ENCODE measurements at places on chromosomes 7 and 10. TPM values are rescaled to one million over a fixed set of nuclear protein-coding genes. Genes with fewer than 3 reads are reported as not detected.
A peak's percentile ranks its signal among the peaks of the same experiment; 100 is the strongest.

Gene SPAM1
- not detected for total RNA-seq

Gene CAPZA2
- 86.2 TPM for total RNA-seq

Gene SMNDC1
- 42.5 TPM for total RNA-seq

Gene TRIP6
- 8.0 TPM for total RNA-seq

Gene CPVL
- total RNA-seq: 88.3 TPM

Gene LEP
- total RNA-seq: not detected

Gene FGFBP3
- total RNA-seq: 1.1 TPM

Gene OPALIN
- not detected for total RNA-seq

Gene BCL7B
- total RNA-seq: 62.6 TPM

Gene MINPP1
- 9.5 TPM for total RNA-seq

Gene LBX1
- not detected for total RNA-seq

DNA sequence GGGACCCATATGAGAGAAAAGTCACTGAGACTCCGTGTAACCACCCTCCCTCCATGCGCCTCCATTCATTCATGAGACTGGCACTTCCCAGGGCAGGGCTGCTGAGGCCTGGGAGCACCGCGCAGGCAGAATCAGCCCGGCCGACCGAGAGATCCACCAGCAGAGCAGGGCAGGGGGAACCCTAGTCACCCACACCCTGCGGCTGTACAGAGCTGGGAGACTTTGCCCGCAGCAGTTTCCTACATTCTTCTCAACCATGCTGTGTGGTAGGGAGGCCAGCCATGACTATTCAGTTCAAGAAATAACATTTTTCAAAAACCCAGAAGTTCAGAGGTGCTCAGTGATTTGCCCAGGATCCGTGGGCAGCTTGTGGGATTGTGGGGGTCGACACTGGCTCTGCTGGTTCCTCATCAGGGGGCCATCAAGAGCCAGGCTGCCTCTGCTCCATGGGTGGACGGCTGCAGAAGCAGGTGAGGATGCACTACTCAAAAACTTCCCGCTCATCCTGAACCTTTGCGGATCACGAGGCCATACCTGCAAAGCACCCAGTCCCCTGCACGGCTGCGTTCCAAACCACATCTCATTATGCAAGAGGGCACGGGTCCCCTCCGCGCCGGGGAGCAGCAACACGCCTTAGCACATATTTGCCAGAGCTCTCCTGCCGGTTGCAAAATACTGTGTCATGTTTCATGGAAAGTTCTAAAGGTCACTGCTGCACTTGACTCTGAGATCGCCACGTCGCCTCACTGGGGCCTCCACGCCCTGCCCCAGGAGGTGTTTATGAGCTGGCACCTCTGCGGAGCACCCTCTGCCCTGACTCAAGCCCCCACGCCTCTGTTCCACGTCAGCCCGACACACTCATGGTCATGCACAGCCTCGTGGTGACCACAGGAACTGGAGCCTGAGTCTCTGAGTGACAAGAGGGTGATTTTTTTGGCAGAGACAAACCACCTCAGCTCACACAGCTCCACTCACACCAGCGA lies 132.0 kb downstream of the PRKAG2 start:
- no peak for DNase-seq

- DNase-seq: no peak
Measured at GRCh38 chr10:130929422-130930325, 381.8 kb downstream of the TCERG1L start.

GRCh38 chr7:122315507-122316466 lies 11.2 kb upstream of the FEZF1 start:
- DNase-seq: no peak

DNA sequence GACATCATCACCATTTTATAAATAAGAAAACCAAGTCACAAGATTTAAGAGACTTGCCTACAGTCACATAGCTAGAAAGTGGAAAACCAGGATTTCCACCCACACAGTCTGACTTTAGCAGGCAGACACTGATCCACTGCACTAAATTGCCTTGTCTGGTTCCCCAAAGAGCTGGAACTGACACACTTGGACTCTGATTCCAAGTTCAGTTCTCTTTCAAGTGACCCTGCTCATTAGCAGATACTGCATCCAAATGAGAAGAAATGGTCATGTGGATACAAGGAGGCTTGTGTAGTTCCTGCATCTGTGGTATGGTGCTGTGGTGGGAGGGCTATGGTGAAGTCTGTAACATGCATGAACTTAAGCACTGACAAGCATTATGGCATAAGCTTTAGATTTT lies 180.1 kb upstream of the MKLN1 start:
- DNase-seq: no peak

GRCh38 chr10:117266812-117267211 lies 25.9 kb downstream of the SLC18A2 start:
- no peak for DNase-seq

DNA sequence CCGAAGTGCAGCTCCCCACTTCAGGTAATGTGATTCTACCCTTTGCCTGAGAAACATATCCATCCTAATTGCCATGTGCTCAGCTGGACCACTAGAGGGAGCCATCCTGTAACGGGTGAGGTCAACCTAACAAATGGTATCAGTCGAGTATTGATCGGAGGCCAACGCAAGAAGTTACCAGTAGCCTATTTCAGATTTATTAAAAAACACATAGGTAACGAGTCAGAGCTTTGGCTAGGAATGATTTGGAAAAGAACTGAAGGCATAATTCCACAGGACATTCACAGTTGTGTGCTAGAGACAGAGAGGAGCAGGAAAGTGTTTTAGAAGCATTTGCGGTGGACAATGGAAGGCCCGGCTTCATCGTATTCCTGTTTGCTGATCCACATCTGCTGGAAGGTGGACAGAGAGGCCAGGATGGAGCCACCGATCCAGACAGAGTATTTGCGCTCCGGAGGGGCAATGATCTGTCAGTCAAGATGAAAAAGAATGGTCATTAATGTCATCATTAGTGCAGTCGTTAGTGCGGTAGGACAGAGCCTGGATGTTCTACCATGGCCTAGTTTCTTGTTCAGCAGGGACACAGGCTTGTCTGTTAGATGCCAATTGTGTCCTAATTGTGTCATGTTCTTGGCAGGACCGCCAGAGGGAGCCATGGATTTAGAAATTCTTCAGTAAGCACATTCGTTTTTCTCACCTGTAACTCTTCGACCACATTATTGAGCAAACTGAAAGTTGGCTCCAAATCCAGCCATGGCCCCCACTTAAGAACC lies 17.5 kb downstream of the ACTA2 start:
- peak; percentile 79 for DNase-seq

- DNase-seq: no peak
Measured at GRCh38 chr10:74871595-74872382, 45.4 kb downstream of the KAT6B start.

DNA sequence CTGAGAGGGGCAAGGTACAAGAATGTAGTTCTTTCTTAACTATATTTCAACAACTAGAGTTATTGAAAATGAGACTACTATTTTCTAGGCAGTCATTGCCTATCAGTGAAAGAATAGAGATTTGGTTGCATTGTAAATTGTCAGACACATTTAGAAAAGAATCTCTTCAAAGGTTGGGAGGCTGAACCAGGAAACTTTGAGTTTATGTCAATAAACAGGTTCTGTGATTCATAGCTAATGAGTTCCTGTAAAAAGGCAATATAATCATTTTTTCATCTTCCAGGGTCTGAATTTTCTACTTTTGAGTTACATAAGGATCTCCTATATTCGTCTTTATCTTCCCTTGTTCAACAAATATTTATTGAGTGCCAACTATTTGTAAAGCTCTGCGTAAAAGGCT lies 47.1 kb downstream of the MAGI2 start:
- DNase-seq: no peak

GRCh38 chr7:30906515-30907240 lies 5.0 kb upstream of the AQP1 start:
- DNase-seq: no peak

DNA sequence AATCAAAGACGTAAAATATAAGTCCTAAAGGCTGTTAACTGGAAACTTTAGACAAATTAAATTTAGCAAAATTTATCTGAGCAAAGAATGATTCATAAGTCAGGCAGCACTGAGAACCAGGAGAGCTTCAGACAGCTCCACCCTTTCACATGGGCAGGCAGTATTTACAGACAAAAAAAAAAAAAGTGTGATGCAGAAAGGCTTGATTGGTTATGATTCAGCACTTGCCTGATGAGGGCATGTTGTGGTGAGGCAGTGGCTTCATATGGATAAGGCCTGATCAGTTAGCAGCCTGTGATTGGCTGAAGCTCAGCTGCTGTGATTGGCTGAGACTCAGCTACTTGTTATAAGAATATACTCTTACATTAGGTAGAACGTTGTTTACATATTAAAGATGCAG lies 495.4 kb upstream of the POM121L12 start:
- no peak for DNase-seq

- no peak for DNase-seq
Measured at GRCh38 chr7:151201344-151201743, 8.9 kb downstream of the H2BK1 start.

GRCh38 chr7:29562307-29562706 lies 1.3 kb upstream of the PRR15 start:
- DNase-seq: no peak

GRCh38 chr7:52475001-52475582 lies 560.3 kb upstream of the POM121L12 start:
- no peak for DNase-seq

- DNase-seq: no peak
Measured at GRCh38 chr7:118657391-118658005, 433.0 kb downstream of the ANKRD7 start.

GRCh38 chr7:113752289-113752688 lies 166.5 kb downstream of the PPP1R3A start:
- DNase-seq: no peak

DNA sequence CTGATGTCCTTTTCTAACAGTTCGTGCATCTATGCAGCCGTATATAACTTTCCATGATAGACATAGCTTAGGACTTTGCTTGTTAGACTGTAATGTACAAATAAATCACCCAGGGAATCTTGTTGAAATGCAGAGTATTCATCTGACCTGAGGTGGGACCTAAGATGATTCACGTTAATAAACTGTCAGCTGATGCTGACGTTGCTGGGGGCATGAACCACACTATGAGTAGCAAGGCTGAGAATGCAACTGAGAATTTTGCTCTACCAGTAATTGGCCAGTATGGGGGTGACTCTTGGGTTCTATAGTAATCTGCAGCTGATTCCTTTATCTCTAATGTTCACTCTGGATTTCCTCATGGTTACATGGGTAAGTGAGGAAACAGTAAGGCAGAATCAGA lies 130.1 kb upstream of the MALRD1 start:
- DNase-seq: no peak

GRCh38 chr7:153943861-153944260 lies 108.3 kb upstream of the DPP6 start:
- DNase-seq: no peak

DNA sequence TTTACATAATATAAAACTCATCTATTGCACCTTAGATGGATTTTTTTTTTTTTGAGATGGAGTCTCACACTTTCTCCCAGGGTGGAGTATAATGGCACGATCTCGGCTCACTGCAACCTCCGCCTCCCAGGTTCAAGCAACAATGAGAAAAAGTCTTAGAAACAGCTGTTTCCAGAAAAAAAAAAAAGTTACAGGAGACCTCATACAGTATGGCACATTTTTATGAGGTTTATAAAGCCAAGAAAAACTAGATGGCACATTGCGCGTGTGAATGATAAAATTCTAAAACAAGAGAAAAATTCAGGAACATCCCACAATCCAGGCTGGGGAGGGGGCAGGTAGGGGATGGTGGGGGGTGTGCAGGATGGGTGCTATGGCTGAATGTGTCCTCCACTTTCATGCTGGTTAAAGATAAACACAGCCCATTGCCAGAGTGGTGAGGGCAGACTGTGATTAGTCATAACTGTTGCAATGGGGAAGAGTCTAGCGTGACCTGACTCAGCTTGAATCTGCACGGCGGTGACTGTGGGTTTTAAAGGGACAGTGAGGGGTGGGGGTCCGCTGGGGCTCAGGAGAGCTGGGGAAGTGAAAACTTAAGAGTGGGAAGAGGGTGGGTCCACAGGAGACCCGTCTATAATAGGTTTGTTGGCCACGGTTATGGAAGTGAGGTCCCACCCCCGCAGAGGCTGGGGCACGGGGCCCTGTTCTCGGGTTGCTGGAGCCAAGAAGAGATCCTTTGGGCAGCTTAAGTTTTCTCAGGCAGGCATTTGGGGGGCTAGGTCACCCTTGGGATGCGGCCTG lies 11.9 kb upstream of the LRRC27 start:
- DNase-seq: no peak

DNA sequence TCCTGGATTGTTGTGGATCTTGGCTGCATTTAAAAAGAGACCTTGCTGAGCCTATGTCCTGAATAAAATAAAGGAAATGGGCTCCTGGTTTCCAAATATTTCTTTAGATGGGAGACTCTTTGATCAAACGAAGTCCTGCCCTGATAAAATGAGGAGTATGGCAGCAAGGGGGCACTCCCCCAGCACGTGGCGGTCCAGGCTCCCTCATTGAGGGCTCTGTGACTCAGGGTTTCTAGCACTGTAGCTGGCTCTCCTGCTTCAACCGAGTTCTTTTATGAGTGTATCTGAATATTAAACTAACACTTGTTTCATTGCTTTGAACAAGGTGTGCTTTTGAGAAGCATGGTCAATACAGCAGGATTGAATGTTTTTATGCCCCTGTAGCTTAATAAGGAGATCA lies 114.2 kb downstream of the AVL9 start:
- no peak for DNase-seq

DNA sequence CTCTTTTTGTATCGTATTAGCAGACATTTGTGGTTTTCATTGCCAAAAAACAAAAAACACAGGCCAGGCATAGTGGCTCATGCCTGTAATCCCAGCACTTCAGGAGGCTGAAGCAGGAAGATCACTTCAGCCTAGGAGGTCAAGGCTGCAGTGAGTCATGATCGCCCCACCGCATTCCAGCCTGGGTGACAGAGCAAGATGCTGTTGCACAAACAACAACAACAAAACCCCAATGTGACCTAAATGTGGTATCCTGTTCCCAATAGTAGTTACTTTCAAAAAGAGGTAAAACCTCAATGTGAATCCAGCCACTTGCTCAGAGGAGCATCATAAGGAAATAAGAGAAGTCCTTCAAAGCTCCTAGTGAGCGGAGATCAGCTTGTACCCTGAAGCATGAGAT lies 45.8 kb upstream of the SKAP2 start:
- no peak for DNase-seq

DNA sequence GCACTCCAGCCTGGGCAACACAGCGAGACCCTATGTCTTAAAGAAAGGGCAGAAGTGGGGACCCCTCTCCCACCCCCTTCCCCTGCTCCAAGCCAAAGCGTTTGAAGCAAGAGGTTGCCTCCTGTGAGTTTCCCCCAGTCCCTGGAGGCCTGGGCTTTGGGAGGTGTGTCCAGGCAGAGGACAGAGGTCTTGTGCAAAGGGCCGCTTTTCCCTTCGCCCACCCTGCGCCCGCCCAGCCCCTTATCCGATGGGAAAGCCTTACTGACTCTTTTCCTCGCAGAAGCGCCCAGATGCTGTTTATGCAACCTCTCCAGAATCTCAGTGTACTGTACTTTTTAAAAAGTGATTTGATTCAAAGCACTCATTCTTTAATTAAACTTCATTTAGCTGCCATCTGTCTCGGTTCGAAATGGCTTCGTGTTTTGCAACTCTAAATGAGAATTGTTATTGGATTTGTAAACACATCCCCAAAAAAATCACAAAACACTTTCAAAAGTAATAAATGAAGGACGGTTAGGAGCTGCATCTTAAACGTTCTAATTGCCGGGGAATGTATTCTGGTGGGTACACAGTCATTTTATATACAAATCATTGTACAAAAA lies 50.5 kb upstream of the GTF2I start:
- DNase-seq: no peak

- DNase-seq: no peak
Measured at GRCh38 chr7:133268355-133268754, 15.5 kb downstream of the EXOC4 start.
